ENCODE measurements at places on chromosomes 1 and 21. TPM values are rescaled to one million over a fixed set of nuclear protein-coding genes. Genes with fewer than 3 reads are reported as not detected.

DIO1 gene
- not detected for total RNA-seq

DNA sequence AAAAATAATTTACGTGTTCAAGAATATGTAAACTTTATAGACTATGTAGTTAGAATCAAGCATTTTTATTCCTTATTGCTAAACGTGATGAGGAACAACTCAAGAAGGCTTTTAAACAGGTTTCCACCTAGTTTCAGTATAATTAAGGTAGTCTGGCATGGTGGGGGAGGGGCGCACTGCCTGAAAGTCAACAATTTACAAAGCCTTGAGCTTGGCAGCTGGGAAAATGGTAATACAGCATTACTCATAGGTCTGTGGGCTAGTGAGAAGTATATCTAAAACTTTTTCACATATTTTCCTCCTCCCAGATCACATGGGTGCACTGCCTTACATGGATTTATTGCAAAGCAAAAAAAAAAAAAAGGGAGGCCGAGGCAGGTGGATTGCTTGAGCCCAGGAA lies 75.2 kb downstream of the EVI5 start:
- no peak overlapping the region for H3K4me3 ChIP-seq
- H3K27ac ChIP-seq: no peak overlapping the region
- no peaks in the 10 kb centered on the region for H3K4me1 ChIP-seq
- no peak for DNase-seq
- H3K36me3 ChIP-seq: no peaks in the 10 kb centered on the region

DNA sequence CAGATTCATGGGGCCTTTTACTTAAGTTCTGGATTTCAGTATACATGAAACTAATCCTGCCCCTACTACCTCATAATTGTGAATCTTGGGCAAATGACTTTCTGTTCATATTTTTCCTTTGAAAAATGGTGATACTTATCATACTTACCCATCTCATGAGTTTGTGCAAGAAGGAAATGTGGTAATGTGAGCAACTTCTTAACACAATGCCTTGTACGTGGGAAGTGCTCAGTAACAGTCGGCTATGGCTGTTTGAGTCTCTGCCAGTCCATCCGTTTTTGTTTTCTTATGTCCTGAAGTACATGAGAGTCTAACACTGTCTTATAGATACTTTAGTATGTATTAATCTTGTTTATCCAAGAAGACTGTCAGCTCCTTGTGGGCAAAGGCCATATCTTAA lies 86.5 kb downstream of the PATJ start:
- H3K27me3 ChIP-seq: no peaks in the 10 kb centered on the region
- H3K4me3 ChIP-seq: no peak overlapping the region
- H3K27ac ChIP-seq: no peak overlapping the region
- H3K4me1 ChIP-seq: peaks cover 2% of the 10 kb centered on the region
- H3K36me3 ChIP-seq: peaks cover 16% of the 10 kb centered on the region

DNA sequence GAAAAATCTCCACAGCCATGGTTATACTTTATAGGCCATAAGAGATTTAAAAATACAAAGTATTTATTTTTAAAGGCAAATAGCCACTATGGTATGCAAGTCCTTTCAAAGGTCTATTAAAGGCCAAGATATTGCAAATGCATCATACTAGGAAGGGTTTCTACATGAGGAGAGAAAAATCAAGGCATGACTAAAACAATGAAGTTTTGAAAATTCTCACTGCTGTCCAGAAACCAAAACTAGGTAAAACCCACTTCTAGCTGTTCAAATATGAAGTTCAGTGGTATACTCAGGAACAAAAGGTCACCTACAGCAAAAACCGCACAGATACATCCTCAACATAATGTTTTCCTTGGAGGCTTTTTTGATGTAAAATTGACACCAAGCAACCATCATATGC lies 75.0 kb downstream of the EPS15 start:
- no peak overlapping the region for H3K27ac ChIP-seq
- no peaks in the 10 kb centered on the region for H3K27me3 ChIP-seq
- peaks cover 25% of the 10 kb centered on the region for H3K4me1 ChIP-seq
- H3K4me3 ChIP-seq: no peak overlapping the region
- DNase-seq: no peak

- no peak overlapping the region for H3K27ac ChIP-seq
- H3K36me3 ChIP-seq: no peaks in the 10 kb centered on the region
- H3K4me3 ChIP-seq: no peak overlapping the region
- no peaks in the 10 kb centered on the region for H3K27me3 ChIP-seq
Measured at GRCh38 chr1:19811206-19811851, 3.8 kb downstream of the RNF186 start.

DNA sequence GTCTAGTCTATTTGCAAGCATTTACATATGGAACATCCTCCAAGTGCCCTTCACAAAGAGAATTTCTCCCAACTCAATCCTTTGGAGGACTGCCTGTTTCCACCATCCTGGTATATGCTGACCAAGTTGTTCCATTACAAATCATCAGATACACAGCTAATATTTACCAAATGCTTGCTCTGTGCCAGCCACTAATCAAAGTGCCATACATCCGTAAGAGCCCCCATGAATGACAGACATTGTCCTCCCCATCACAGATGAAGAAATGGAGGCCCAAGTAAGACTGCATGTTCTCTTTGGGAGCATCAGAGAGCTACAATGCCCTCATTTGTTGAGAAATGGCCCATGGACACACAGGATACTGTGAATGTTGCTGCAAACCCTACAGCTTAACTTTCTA lies 130.0 kb upstream of the BACE2 start:
- no peaks in the 10 kb centered on the region for H3K36me3 ChIP-seq
- H3K4me1 ChIP-seq: no peaks in the 10 kb centered on the region
- no peaks in the 10 kb centered on the region for H3K27me3 ChIP-seq
- no peak overlapping the region for H3K4me3 ChIP-seq
- DNase-seq: no peak

ZNF648 gene
- not detected for total RNA-seq

DNA sequence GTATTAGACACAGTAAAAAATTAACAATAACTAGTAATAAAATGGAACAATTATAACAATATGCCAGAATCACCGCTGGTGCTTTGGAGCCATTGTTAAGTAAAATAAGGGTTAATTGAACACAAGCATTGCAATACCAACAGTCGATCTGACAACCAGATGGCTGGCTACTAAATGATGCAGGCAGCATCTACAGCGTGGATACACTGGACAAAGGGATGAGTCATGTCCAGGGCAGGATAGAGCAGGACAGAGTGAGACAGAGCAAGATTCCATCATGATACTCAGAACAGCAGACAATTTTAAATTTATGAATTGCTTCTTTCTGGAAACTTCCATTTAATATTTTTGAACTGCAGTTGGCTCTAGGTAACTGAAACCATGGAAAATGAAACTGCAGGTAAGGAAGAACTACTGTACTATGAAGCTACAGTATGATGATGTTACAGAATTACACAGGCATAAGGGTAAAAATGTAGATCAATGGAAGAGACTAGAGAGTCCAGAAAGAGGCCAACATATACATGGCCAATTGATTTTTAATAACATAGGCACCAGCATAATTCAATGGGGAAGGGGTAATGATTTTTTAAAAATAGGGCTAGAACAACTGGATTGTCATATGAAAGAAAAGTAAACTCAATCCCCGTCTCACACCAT lies 168.7 kb downstream of the RRAGC start:
- H3K4me3 ChIP-seq: no peak overlapping the region
- no peak for DNase-seq
- no peak overlapping the region for H3K27ac ChIP-seq
- no peaks in the 10 kb centered on the region for H3K36me3 ChIP-seq

- H3K4me1 ChIP-seq: no peaks in the 10 kb centered on the region
- no peaks in the 10 kb centered on the region for H3K36me3 ChIP-seq
- H3K27ac ChIP-seq: no peak overlapping the region
- peaks cover 5% of the 10 kb centered on the region for H3K27me3 ChIP-seq
Measured at GRCh38 chr1:230792691-230793462, 45.7 kb downstream of the CAPN9 start.

DNA sequence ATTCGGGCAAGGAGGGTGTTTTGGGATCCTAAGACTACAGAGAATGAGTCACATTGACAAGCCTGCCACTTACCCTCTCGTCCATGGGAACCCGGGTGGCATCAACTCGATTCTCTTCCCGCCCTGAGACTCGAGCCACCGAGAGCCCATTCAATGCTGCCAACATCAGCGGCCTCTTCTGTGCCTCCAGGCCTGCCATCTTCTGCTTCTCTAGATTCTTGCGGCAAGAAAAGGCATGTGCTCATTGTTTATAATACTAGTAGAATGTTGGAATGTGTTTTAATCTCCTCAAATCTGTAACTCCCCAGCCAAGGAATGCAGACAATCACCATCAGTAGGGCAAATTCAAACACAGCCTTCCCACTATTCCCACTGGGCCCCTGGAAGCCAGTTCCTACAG lies 96.9 kb downstream of the SMYD2 start:
- no peak overlapping the region for H3K4me3 ChIP-seq
- no peak for DNase-seq
- peaks cover 5% of the 10 kb centered on the region for H3K36me3 ChIP-seq
- no peaks in the 10 kb centered on the region for H3K4me1 ChIP-seq
- no peak overlapping the region for H3K27ac ChIP-seq
- no peaks in the 10 kb centered on the region for H3K27me3 ChIP-seq

DNA sequence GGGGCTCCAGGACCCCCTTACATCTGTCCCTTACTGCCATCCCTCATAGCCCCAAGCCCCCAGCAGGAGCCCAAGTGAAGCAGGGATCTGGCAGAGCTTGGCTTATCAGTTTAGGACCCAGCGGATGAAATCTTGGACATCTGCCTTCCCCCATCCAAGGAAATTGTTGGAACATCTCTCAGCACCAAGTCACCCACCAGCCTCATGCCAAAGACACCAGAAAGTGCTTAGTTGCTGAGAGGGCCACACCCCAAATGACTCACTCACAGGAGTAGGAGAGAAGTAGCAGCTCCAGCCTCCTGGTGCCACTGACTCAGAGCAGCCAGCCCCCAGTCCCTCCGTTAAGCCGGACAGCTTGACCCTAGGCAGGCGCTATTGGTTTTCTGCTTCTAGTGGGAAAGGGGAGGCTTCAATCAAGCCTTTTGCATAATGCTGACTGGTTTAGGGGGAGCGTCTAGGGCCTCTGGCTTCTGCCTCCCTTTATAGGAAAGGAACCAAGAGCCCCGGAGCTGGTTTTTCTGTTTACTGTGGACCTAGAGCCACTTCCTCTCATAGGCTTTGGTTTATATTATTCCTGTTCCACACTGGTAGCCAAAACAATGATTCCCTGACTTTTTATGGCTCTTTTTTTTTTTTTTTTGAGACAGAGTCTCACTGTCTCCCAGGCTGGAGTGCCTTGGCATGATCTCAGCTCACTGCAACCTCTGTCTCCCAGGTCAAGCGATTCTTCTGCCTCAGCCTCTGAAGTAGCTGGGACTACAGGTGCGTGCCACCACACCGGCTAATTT lies 114.2 kb upstream of the IPO9 start:
- no peak for DNase-seq
- no peak overlapping the region for H3K4me3 ChIP-seq
- H3K27ac ChIP-seq: no peak overlapping the region
- H3K36me3 ChIP-seq: no peaks in the 10 kb centered on the region

DNA sequence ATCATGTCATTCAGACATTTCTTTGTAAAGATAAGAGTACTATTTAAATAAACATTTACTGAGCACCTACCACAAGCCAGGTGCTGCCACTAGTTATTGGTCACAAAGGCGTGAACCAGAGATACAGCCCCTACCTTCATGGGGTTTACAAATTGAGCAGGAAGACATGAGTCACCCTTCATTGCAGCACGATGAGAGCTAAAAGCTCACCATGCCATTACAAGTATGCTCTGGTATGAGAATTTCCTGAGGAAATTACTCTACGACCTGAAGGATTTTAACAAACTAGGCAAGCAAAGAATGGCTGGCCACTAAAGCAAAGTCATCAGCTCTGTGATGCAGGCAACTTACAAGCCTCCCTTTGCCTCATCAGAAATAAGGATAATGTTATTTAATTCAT lies 346.8 kb downstream of the BRINP2 start:
- H3K27ac ChIP-seq: no peak overlapping the region
- DNase-seq: no peak

GRCh38 chr21:28602546-28602945 lies 390.1 kb downstream of the LTN1 start:
- peaks cover 11% of the 10 kb centered on the region for H3K4me1 ChIP-seq
- DNase-seq: no peak
- no peaks in the 10 kb centered on the region for H3K27me3 ChIP-seq

C1orf116 gene
- total RNA-seq: not detected

DNA sequence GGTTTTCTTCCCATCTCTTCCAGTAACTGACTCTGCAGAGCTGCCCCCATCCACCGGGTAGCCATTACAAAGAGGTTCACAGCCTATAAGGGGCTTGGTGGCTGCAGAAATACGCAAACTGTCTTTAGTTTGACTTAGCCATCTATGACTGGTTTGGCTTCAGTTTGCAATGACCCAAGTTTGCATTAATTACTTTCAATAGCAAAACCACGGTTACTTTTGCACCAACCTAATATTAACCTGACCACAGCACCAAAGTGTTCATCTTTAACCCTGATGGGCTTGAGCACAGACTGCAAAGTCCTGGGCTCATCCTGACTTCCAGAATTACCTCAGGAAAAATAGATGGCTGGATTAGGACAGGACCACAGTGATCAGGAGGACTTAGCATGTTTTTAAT lies 2.2 kb upstream of the HAO2 start:
- H3K36me3 ChIP-seq: no peaks in the 10 kb centered on the region
- no peaks in the 10 kb centered on the region for H3K4me1 ChIP-seq
- no peak overlapping the region for H3K27ac ChIP-seq
- H3K27me3 ChIP-seq: peaks cover 14% of the 10 kb centered on the region
- no peak overlapping the region for H3K4me3 ChIP-seq
- DNase-seq: no peak

OR10K2 gene
- not detected for total RNA-seq

DNA sequence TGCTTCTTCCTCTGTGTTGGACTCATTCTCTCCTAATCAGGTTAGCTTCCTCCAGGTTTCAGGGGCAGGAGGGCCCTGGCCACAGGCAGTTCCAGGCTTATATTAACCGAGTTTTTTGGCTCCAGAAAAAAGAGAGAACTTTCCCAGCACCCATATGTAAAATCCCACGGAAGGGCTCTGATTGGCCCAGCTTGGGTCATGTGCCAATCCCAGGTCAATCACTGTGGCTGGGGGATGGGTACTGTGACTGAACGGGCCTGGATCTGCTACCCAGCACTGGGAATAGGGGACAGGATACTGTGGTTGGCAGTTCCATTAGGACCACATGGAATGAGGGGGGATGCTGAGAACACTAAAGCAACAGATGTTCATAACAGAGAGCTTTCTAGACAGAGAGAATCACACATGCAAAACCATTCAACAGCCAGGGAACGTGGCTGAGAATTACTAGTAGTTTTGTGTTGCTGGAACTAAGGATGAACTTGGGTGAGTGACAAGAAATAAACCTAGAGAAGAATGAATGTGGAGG lies 51.1 kb upstream of the NEK2 start:
- no peak overlapping the region for H3K4me3 ChIP-seq
- H3K27me3 ChIP-seq: peaks cover 10% of the 10 kb centered on the region
- no peaks in the 10 kb centered on the region for H3K4me1 ChIP-seq
- no peaks in the 10 kb centered on the region for H3K36me3 ChIP-seq
- no peak overlapping the region for H3K27ac ChIP-seq

LIPI gene
- not detected for total RNA-seq

- DNase-seq: no peak
- H3K27me3 ChIP-seq: peaks cover 65% of the 10 kb centered on the region
- H3K36me3 ChIP-seq: no peaks in the 10 kb centered on the region
- no peak overlapping the region for H3K4me3 ChIP-seq
- no peak overlapping the region for H3K27ac ChIP-seq
- peaks cover 10% of the 10 kb centered on the region for H3K4me1 ChIP-seq
Measured at GRCh38 chr1:30822966-30823581, 65.5 kb upstream of the LAPTM5 start.

- no peak for DNase-seq
- H3K4me3 ChIP-seq: no peak overlapping the region
- no peak overlapping the region for H3K27ac ChIP-seq
- no peaks in the 10 kb centered on the region for H3K27me3 ChIP-seq
- no peaks in the 10 kb centered on the region for H3K4me1 ChIP-seq
Measured at GRCh38 chr1:48686159-48686558, 90.5 kb downstream of the BEND5 start.
